Tibial nerve (tissue), 4 donors: ENCODE measurements at places on chromosomes 2 and 18.

GRCh38 chr2:137165968-137166367, 400.6 kb downstream of the THSD7B start:
- no peak for DNase-seq

DNA sequence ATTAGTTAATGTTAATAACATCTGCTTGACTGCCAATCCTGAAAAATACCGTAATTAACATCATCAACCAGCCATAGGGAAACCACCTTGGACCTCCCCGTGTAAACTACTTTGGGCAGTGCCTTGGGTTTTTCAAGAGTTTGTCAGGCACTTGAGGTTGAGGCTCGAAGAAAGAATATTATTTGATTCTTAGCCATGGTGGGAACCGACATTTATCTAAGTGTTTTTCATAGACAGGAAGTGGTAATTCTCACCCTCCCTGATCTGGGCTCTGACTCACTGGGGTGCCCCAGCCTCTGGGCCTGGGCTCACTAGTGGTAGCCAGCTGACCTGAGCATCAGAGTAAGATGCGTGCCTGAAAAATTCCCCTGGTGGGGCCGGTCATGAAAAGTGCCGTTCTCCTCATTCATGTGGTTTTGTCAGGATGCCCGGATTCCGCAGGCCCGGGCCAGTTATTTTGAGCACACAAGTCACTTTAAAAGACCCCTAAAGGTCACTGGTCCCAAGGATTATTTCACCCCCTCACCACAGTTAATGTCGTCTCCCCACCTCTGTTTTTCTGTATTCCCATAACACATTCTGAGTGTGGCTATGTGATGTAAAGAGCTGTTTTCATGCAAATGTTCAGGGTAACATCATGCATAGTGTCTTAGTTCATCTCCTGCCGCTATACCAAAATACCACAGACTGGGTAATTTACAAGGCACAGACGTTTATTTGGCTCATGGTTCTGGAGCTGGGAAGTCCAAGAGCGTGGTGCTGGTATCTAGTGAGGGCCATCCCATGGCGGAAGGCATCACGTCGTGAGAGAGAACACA, 21.6 kb upstream of the SPATA3 start:
- no peak for DNase-seq

DNA sequence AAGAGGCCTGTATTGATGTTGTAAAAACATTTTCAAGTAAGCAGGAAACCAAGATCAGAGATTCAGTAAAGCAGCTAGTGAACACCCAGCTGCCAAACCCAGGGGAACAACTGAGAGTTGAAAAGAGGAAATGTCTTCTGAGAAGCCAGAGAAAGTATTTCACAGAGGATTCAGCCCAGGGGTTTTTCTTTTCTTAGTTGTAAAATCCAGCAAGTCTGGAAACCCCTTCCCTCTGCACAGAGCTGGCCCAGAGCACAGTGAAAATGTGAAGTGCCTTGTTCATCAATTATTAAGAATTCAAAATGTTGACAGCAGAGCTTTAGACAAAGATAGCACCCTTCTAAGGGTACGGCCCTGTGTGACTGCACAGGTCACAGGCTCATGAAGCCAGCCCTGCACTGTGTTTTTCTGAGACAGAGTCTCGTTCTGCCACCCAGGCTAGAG, 28.4 kb downstream of the AFF3 start:
- DNase-seq: no peak

GRCh38 chr2:38163006-38163405, 87.1 kb upstream of the CYP1B1 start:
- no peak for DNase-seq

GRCh38 chr18:65946777-65947176, 196.0 kb downstream of the CDH7 start:
- no peak for DNase-seq

DNA sequence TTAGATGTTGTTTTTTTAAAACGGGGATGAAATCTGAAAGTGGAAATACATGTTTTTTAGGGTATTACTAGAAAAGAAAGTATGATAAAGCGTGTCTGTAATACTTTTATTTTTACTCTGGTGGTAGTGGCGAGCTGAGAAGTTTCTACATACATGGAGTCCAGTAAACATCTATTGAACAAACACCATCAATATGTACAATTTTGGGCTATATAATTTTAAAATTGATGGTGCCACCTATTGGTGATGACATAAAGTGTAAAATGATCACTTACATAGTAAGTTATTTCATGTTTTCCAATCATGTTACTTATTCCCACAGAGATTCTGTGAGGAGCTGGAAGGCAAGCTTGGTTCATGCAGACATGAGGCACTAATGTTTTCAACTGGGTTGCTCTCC, 31.5 kb upstream of the NFE2L2 start:
- no peak for DNase-seq

DNA sequence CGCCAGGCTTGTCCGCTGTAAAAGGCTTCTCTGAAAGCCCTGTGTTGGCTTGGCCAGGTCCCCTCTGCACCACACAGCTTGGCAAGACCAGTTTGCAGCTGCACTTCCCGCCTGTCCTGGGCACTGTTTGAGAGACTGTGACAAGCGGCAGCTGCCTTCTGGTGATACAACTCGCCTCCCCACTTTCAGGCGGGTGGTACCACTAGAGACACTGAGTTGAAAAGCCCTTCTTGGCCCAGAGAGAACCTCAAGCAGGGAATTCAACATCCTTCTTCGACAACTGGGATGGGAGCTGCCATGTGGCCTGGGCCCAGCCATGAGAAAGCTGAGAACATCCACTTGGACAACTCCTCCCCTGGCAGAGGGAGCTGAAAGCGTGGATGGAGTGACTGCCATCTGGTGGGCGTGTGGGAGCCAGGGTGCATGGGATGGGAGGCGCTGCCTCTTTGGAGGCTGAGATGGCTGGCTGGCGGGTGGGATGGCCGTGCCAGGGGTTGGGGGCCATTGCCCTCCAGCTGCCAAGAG, 125.5 kb upstream of the REV1 start:
- no peak for DNase-seq

DNA sequence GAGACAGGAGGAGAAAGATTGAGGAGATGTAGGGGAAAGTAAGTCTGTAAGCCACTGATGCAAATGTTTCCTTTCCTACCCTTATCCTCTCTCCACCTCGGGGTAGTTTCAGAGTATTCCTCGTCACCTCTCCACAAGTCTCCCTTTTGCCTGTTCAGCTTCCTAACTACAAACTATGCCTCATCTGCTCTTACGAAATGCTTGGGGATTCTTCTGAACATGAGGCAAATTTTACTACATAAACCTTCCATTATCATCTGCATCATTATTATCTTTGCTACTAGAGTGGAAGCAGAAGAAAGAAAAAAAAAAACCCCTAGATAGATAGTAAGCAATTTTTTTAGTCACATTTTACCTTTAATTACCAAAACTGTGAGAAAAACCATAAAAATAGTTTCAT, 43.1 kb upstream of the CWC22 start:
- no peak for DNase-seq

DNA sequence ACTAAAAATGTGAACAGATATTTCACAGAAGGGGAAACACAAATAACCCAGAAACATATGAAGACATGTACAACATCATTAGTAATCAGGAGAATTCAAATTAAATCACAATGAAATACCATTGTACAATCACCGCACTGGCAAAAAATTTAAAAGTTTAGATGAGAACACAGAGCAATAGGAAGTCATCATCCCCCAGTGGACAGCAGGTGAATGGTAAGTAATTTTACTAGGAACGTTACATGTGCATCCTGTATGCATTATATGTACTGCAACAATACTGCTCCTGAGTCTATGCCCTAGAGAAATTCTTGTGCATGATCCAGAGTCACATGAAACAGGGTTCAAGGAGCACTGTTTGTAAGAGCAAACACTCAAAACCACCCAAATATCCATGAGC, 713.8 kb downstream of the NRXN1 start:
- DNase-seq: no peak

DNA sequence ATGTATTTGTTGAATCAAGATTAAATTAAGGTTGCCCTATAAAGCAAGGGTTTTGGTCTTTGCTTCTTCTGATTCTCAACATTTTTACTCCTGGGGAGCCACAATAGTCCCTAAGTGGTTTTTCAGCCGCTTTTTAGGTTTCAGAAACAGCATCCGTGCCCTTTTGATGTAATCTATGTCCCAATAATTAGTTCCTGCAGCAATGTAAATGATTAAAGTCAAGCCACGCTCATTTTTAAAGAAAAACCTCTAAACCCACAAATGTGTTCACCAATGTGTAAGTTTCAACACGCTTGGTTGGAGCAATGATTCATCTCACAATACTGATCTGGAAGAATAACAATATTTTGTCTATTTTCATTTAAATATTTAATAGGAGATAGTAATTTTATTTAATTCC, 5.6 kb downstream of the ARL4C start:
- no peak for DNase-seq

GRCh38 chr2:167637741-167638140, 609.7 kb downstream of the STK39 start:
- DNase-seq: no peak
